ENCODE measurements at places on chromosomes 6 and 20.

GRCh38 chr6:34947561-34947960 lies 58.5 kb downstream of the ANKS1A start:
- ATAC-seq: no peak

GRCh38 chr20:11277170-11277569 lies 603.4 kb upstream of the JAG1 start:
- no peak for ATAC-seq

DNA sequence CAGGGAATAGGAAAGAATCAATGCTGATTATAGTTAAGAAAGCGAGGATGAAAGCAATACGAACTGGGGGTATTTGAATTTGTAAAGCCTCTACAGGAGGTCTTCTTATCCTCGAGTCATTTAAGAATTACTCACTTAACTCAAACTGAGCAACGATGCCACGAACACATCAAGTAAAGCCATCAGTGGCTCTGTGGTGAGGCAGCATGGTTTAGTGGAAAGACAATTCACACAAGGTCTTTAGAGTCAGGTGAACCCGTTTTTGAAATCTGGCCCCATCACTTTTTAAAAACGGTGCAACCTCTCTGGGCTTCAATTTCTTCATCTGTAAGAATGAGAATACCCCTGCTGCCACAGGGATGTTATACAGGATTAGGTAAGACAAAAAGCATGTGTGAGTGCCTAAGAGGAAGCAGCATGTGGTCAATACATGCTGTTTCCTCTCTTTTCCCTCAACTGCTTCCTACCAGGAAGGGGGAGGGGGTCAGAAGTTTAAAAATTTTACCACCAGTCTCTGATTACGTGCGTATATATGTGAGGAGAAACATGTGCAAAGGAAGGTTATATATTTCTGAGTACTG lies 162.0 kb downstream of the BTBD9 start:
- ATAC-seq: no peak

DNA sequence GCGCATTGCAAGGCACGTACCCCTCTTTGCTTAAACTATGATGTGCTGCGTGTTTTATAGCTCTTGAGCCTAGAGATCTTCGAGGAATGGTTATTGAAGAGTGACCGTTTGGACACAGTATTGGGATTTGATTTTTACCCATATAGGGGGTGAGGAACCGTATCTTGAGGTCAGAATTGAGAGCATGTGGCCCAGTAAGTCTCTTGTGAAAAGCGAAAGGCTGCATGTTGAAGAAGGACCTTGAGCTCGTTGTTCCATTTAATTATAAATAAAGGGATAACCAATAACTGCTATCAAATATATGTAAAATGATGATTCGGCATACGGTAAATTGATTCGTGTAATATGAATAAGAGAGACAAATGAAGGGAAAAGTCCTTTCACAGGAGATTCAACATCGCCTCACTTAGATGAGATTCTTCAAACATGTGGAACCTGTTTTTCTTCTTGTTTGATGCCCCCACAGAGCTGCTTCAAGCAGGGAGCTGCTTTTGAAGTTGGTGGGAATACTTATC lies 66.6 kb downstream of the AKAP12 start:
- ATAC-seq: no peak

DNA sequence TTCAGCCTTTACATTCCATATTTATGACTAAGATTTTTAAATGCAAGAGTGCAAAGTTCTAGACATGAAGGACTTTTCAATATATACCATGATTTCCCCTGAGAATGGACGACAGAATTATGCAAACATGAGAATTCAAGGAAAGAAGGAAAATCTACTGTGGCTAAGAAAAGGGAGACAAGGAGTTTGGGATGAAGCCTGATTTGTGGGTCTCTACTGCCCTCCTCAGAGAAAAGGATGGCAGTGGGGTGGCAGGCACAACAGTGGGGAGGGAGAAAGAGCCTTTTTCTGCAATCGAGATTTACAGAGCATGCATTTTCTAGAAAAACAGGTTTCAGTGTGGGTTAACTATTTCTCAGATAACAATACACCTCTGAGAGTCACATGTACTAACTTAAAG lies 466.9 kb upstream of the NRSN1 start:
- no peak for ATAC-seq

Data from gastroesophageal sphincter (tissue), 4 donors.